Left ventricle myocardium inferior (tissue), 1 donor: ENCODE measurements at places on chromosomes 1 and 21. TPM values are rescaled to one million over a fixed set of nuclear protein-coding genes. Genes with fewer than 3 reads are reported as not detected.
A peak's percentile ranks its signal among the peaks of the same experiment; 100 is the strongest.

GRCh38 chr1:182080955-182081582, 19.6 kb upstream of the ZNF648 start:
- H3K36me3 ChIP-seq, result no peaks in the 10 kb centered on the region
- no peak overlapping the region for H3K27ac ChIP-seq
- H3K4me1 ChIP-seq, result peaks cover 5% of the 10 kb centered on the region
- no peak for DNase-seq
- H3K27me3 ChIP-seq, result no peaks in the 10 kb centered on the region

GRCh38 chr1:87853576-87854351, 525.1 kb downstream of the LMO4 start:
- H3K36me3 ChIP-seq, result no peaks in the 10 kb centered on the region
- DNase-seq, result no peak
- no peak overlapping the region for H3K27ac ChIP-seq
- H3K27me3 ChIP-seq, result no peaks in the 10 kb centered on the region
- H3K4me1 ChIP-seq, result no peaks in the 10 kb centered on the region
- no peak overlapping the region for H3K4me3 ChIP-seq

GRCh38 chr1:29602203-29602602, 365.9 kb downstream of the PTPRU start:
- peaks cover 54% of the 10 kb centered on the region for H3K27me3 ChIP-seq
- no peaks in the 10 kb centered on the region for H3K36me3 ChIP-seq
- DNase-seq, result no peak
- H3K4me1 ChIP-seq, result no peaks in the 10 kb centered on the region

GRCh38 chr1:198694542-198694941, 55.7 kb downstream of the PTPRC start:
- H3K27me3 ChIP-seq, result peaks cover 23% of the 10 kb centered on the region
- DNase-seq, result no peak
- no peak overlapping the region for H3K27ac ChIP-seq
- H3K36me3 ChIP-seq, result no peaks in the 10 kb centered on the region
- no peak overlapping the region for H3K4me3 ChIP-seq
- no peaks in the 10 kb centered on the region for H3K4me1 ChIP-seq

The PTCH2 gene
- 0.25 TPM for total RNA-seq

GRCh38 chr21:42941696-42942085, 16.3 kb upstream of the ERVH48-1 start:
- no peaks in the 10 kb centered on the region for H3K36me3 ChIP-seq
- H3K27ac ChIP-seq, result no peak overlapping the region
- H3K27me3 ChIP-seq, result no peaks in the 10 kb centered on the region
- H3K4me3 ChIP-seq, result no peak overlapping the region
- no peak for DNase-seq
- H3K4me1 ChIP-seq, result peaks cover 12% of the 10 kb centered on the region

GRCh38 chr21:39673736-39674135, 61.0 kb downstream of the B3GALT5 start:
- no peak overlapping the region for H3K27ac ChIP-seq
- H3K27me3 ChIP-seq, result no peaks in the 10 kb centered on the region
- H3K4me3 ChIP-seq, result no peak overlapping the region
- DNase-seq, result no peak

GRCh38 chr1:48652334-48652733, 124.4 kb downstream of the BEND5 start:
- no peak for DNase-seq
- peaks cover 4% of the 10 kb centered on the region for H3K4me1 ChIP-seq
- no peaks in the 10 kb centered on the region for H3K36me3 ChIP-seq
- no peak overlapping the region for H3K4me3 ChIP-seq

DNA sequence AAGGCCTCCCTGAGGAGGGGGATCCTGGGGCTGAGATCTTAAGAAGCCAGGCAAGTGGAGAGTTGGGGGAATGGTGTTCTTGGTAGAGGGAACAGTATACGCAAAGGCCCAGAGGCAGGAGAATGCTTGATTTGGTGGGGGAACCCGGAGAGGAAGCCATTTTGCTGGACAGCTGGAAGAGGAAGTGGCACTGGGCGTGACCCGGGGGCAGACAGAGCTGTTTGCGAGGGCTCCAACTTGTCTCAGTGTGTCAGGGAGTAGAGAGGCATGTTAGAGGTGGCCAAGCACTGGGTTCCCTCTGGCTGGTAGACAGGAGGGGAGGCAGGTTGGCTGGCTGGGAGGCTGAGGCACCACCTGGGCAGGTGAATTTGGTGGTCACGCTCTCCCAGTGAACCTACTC, 96.3 kb upstream of the ACTL8 start:
- no peak overlapping the region for H3K27ac ChIP-seq
- no peak for DNase-seq
- peaks cover 5% of the 10 kb centered on the region for H3K4me1 ChIP-seq
- no peaks in the 10 kb centered on the region for H3K27me3 ChIP-seq
- H3K36me3 ChIP-seq, result peaks cover 70% of the 10 kb centered on the region

The LMX1A gene
- 0.11 TPM for total RNA-seq

DNA sequence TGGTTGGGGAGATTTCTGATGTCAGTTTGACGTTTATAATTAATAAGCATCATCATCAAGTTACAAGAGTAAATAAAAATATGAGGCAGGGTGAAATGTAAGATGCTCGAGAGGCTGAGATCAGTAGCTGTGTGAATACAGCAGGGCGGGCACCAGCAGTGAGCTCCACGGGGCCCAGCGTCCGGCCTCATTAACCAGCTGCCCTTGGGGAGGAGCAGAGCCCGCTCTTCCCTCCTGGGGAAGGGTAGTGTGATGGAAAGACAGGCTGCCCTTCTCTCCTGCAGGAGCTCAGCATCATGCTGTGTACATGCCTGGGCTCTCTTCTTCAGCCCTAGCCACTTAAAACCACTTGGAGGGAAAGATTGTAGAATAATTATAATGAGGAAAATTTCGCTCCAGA, 23.4 kb downstream of the PDE9A start:
- H3K27me3 ChIP-seq, result peaks cover 70% of the 10 kb centered on the region
- no peaks in the 10 kb centered on the region for H3K36me3 ChIP-seq
- no peak overlapping the region for H3K4me3 ChIP-seq
- no peak for DNase-seq
- peaks cover 26% of the 10 kb centered on the region for H3K4me1 ChIP-seq

- H3K27me3 ChIP-seq, result no peaks in the 10 kb centered on the region
- H3K27ac ChIP-seq, result no peak overlapping the region
- peaks cover 13% of the 10 kb centered on the region for H3K36me3 ChIP-seq
- peaks cover 13% of the 10 kb centered on the region for H3K4me1 ChIP-seq
- H3K4me3 ChIP-seq, result no peak overlapping the region
- DNase-seq, result no peak
These were observed 20.0 kb downstream of the HTR6 start for GRCh38 chr1:19684677-19685076.

The RGS18 gene
- total RNA-seq, result 0.71 TPM

- no peak for DNase-seq
- no peak overlapping the region for H3K4me3 ChIP-seq
- H3K27ac ChIP-seq, result no peak overlapping the region
- H3K36me3 ChIP-seq, result peaks cover 19% of the 10 kb centered on the region
These were observed 17.6 kb downstream of the OSCP1 start for GRCh38 chr1:36432616-36433015.

DNA sequence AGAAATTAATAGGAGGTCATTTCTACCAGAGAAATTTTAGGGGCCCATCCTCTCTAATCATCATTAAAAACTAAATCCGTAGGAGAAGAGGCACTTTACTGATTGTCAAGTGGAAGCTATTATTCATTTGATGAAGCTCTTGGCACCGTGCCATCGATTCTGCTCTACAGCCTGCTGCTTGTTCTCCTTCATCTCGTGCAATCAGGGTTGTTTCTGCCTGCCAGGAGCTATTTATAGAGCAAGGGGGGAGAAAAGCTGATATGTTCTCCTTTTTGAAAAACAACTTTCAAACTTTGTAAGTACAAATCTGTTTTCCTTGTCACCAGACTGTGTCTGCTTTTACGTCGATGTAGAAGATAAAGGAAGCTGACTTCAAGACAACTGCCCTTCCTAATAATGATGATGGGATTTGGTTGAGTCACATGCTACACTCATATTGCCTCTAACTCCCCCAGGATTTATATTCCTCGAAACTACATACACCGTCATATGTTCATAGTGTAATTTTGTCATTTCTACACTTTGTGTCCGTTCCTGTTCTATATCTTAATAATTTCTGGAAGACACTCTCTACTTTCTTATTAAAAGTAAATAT, 169.6 kb upstream of the LHX8 start:
- no peak overlapping the region for H3K27ac ChIP-seq
- H3K4me3 ChIP-seq, result no peak overlapping the region
- H3K4me1 ChIP-seq, result peaks cover 4% of the 10 kb centered on the region
- DNase-seq, result no peak

GRCh38 chr1:90989990-90990389, 31.8 kb downstream of the ZNF644 start:
- H3K4me3 ChIP-seq, result no peak overlapping the region
- no peak for DNase-seq
- peaks cover 43% of the 10 kb centered on the region for H3K4me1 ChIP-seq
- no peaks in the 10 kb centered on the region for H3K27me3 ChIP-seq
- H3K36me3 ChIP-seq, result peaks cover 6% of the 10 kb centered on the region

The SLC9C2 gene
- not detected for total RNA-seq

DNA sequence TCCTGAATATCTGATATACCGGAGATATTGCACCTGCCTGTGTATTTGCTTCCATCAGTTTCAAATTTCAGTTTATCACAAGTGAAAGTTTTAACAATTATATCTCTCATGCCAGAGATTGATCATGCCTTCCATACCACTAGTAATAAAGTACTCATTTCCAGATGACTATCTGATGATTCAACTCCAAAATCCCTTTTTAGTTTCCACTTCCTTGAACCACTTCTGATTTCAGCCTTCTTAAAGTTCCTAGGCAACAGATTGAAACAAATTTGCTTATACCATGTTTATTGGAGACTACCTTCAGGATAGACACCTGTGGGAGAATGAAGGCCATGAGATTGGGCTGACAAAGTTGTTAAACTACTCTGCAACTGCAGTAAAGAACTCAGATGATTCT, 21.5 kb upstream of the COL11A1 start:
- no peaks in the 10 kb centered on the region for H3K4me1 ChIP-seq
- no peak for DNase-seq
- H3K4me3 ChIP-seq, result no peak overlapping the region
- no peaks in the 10 kb centered on the region for H3K27me3 ChIP-seq

GRCh38 chr21:35025206-35026152, 23.6 kb downstream of the RUNX1 start:
- H3K4me3 ChIP-seq, result no peak overlapping the region
- H3K27me3 ChIP-seq, result peaks cover 94% of the 10 kb centered on the region
- DNase-seq, result no peak
- peaks cover 9% of the 10 kb centered on the region for H3K4me1 ChIP-seq
- H3K27ac ChIP-seq, result no peak overlapping the region

- H3K4me3 ChIP-seq, result no peak overlapping the region
- H3K4me1 ChIP-seq, result peaks cover 29% of the 10 kb centered on the region
- peaks cover 43% of the 10 kb centered on the region for H3K36me3 ChIP-seq
- H3K27me3 ChIP-seq, result no peaks in the 10 kb centered on the region
- peak overlapping the region; percentile 60 for H3K27ac ChIP-seq
These were observed 90.3 kb downstream of the WLS start for GRCh38 chr1:68142036-68142435.

The ASPM gene
- total RNA-seq, result 0.44 TPM

The DISP1 gene
- total RNA-seq, result 3.4 TPM

- no peaks in the 10 kb centered on the region for H3K36me3 ChIP-seq
- H3K4me1 ChIP-seq, result peaks cover 33% of the 10 kb centered on the region
These were observed 105.0 kb downstream of the LEPR start for GRCh38 chr1:65525266-65526048.

- no peaks in the 10 kb centered on the region for H3K36me3 ChIP-seq
- H3K4me1 ChIP-seq, result no peaks in the 10 kb centered on the region
- DNase-seq, result no peak
- H3K27ac ChIP-seq, result no peak overlapping the region
- no peak overlapping the region for H3K4me3 ChIP-seq
- peaks cover 12% of the 10 kb centered on the region for H3K27me3 ChIP-seq
These were observed 3.8 kb upstream of the KRTAP19-8 start for GRCh38 chr21:31042080-31042464.

The PLA2G4A gene
- total RNA-seq, result 2.7 TPM

The FCN3 gene
- total RNA-seq, result 27.3 TPM

DNA sequence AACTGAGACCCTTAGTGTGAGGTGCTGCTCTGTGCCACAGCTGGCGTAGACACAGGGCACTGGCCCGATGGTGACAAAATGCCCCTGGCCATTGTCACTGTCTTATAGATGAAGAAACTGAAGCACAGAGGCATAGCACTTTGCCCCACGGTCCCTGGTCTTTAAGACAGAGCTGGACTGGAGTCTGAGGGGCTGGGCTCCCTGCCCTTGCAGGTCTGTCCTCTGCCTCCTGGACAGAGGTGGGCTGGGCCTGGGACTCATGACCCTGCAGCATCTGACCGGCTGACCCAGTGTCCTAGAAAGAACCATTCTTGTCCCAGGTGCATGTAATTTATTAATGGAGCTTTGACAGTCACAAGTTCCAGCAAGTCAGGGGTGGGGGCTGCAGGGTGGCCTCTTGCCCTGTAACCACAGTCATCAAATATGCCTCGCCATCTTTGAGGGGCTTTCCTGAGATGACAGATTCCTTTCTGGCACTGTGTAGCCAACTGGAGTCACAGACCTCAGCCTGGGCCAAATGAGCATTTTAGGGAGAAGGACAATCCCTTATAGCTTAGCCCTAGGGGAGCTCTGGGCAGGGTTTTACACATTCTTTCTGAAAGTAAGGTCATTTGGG, 6.1 kb downstream of the SLFNL1 start:
- H3K27me3 ChIP-seq, result no peaks in the 10 kb centered on the region
- H3K4me3 ChIP-seq, result no peak overlapping the region
- DNase-seq, result no peak
- H3K36me3 ChIP-seq, result peaks cover 24% of the 10 kb centered on the region
- H3K27ac ChIP-seq, result no peak overlapping the region

The COL6A1 gene
- 154 TPM for total RNA-seq

- H3K36me3 ChIP-seq, result no peaks in the 10 kb centered on the region
- no peaks in the 10 kb centered on the region for H3K27me3 ChIP-seq
- peaks cover 32% of the 10 kb centered on the region for H3K4me1 ChIP-seq
These were observed 757.3 kb downstream of the LTN1 start for GRCh38 chr21:28235169-28235895.

The SLAMF6 gene
- total RNA-seq, result 0.22 TPM

DNA sequence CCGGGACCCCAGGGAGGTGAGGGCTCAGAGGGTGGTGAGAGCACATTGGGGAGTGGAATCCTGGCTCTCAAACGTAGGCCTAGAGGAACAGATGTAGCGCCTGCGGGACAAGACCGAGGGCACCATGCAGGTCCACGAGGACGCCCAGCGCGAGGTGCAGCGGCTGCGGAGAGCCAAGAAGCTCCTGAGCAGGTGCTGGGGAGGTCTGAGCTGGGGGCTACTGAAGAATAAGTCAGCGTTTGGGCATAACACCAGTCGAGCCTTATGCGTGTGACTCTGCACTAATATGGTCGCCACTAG, 2.6 kb upstream of the NBPF3 start:
- peaks cover 27% of the 10 kb centered on the region for H3K4me1 ChIP-seq
- no peaks in the 10 kb centered on the region for H3K36me3 ChIP-seq
- DNase-seq, result no peak
- H3K4me3 ChIP-seq, result peak overlapping the region; percentile 62
- no peak overlapping the region for H3K27ac ChIP-seq
- H3K27me3 ChIP-seq, result peaks cover 13% of the 10 kb centered on the region
